Activated T-helper 2 cell treated with anti-CD3 and anti-CD28 coated beads, Interferon-gamma antibody, Interleukin-2, Interleukin-4, amounts not matched to agents 10 μg/mL and 5 μg/mL and 100 μg/mL, durations not matched to agents 14 hours and 24 hours and 36 hours (primary cell): ENCODE measurements at places on chromosomes 3 and 15. TPM values are rescaled to one million over a fixed set of nuclear protein-coding genes. Genes with fewer than 3 reads are reported as not detected.

GRCh38 chr15:36185845-36186244, 393.6 kb upstream of the CDIN1 start:
- DNase-seq, result no peak

DNA sequence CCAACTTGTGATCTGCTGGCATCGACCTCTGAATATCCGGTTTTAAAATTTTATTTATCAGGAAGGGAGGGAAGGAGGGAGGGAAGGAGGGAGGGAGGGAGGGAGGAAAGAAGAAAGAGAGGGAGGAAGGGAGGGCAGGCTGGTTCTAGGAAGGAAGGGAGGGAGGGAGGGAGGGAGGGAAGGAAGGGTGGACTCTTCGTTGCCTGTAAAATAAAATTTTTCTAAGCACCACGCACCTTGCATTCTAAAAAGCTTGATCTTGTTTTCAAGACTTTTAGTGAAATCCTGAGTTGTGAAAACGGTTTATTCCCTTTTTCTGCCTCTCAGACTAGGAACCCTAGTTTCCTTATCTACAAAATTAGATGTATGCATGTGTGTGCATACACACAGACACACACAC, 101.7 kb upstream of the RAP2B start:
- no peak for DNase-seq

GRCh38 chr15:73414876-73415275, 28.1 kb upstream of the REC114 start:
- no peak for DNase-seq

- no peak for DNase-seq
These were observed 65.1 kb upstream of the MBNL1 start for GRCh38 chr3:152203652-152204051.

Gene PRR20G
- total RNA-seq, result not detected in 2 replicates

Gene ROPN1
- total RNA-seq, result not detected in 2 replicates
